Fibroblast of skin of back (primary cell): ENCODE measurements at places on chromosomes 5 and 9.
A peak's percentile ranks its signal among the peaks of the same experiment; 100 is the strongest.

DNA sequence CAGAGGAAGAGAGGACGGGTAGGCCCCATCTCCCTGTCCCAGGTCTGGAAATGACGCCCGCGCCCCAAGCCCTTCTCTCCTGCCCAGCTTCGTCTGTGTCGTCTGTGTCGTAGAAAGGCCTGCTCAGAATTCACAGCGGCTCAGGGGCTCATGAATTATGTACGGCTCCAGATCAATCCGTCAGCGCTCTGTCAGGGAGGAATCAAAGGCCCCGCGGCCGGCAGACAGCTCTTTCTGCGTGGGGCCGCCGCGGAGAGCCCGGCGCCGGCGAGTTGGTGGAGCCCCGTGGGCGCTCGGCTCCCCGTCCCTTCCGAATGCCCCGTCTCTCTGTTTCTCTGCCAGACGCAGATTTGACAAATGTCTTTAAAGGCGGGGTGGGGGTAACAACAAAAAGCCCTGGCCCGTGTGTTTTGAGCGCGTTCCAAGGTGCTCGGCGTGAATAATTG lies 83.8 kb upstream of the RAPGEF1 start:
- no peak for DNase-seq

DNA sequence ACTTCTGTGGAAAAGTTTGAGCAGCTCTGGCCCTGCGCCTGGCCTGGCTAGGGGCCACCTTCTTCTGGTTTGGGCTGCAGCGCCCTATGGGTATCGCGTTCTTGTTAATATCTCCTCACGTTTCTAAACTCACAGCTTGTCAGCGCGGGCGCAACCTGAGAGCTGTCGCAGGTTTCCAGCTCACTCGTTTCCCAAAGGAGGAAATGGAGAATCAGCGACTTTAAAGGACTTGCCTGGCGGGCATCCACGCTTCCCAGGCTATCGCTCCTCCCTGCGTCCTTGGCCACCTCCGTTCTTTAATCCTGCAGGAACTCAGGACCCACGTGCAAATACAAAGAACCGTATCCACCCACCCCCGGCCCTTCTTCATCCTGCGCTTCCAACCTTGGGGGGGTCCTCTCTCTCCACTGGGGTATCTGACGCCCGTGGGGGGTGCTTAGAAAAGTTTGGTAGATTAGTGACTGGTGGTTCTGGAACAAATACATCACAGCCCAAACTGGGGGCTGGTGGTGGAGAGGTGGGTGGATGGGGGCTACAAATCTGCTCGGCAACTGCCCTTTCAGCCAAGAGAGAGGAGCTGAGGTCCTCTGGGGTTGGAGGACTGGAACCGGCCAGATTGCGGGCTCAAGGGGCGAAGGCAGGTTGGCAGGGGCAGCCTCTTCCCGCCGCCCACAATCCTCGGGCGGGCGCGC lies 578 bp upstream of the PSAT1 start:
- DNase-seq = peak; percentile 64

DNA sequence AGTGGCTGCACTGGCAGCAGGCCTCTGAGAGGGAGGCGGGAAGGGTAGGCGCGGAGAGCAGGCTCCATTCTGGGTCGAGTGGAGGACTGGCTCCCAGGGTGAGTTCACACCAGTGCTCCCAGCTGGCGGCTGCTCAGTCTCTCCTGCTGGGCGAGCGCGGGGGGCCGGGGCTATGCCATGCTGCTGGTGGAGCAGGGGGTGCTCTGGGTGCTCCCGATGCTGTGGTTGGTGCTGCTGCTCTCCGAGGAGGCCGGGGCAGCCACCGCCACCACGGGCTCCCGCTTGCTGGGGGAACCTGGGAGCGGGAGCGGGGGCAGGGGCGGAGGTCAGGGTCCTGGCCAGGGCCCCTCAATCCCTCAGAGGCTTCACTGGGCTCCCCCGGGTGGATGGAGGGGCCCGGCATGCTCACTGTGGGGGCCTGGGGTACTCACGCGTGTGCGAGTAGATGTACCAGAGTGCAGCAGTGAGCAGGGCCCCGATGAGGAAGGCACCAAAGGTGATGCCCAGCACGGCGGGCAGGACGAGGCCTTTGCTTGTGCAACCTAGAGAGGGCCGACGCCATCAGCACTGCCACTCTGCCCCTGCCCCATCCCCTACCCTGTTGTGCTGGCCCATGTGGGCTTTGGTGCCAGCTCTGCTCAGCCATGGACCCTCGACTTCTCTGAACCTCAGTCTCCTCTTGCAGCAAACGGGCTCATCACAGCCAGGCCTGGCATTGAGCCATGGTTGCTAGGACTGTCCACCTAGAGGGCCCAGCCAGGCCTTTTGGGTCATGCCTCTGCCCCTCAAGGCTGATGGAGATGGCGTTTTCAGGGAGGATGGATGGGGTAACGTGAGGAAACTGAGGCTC lies 13.1 kb downstream of the FPGS start:
- no peak for DNase-seq

DNA sequence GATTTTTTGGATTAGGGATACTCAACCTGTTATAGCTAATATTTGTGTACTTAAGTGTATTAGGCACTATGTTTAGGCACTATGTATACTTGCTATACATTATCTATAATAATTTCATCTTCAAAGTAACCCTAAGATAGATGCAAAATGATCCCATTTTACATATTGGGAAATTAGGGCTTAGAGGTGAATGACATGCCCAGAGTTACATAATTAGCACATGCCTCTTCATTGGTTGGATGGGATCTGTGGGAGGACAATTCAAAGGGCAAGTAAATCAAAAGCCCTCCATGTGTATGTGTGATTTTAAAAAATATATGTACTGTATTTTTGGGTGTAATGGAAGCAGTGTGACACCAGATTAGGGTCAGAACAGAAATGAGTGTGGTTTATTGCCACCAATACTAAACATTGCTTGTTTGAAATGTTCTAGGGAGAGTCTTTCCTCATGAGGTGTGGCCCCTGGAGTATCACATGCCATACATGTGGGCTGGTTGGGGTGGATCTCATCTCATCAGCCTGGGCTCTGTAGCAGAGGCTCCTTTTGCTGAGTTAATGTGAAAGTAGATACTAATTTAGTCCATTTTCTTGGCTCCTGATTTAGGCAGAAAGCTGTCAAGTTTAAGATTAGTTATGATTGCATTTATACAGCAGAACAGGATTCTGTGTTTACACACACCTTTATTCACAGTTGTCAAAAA lies 5.5 kb downstream of the C9orf85 start:
- DNase-seq = no peak

GRCh38 chr5:146474065-146474464 lies 26.9 kb downstream of the TCERG1 start:
- no peak for DNase-seq

GRCh38 chr9:14824481-14824880 lies 85.7 kb downstream of the FREM1 start:
- DNase-seq = no peak
